Activated CD4-positive, CD25-positive, alpha-beta regulatory T cell (primary cell): ENCODE measurements at places on chromosomes 11 and 22.

GRCh38 chr11:68673991-68674390, 10.4 kb upstream of the GAL start:
- no peak for DNase-seq

DNA sequence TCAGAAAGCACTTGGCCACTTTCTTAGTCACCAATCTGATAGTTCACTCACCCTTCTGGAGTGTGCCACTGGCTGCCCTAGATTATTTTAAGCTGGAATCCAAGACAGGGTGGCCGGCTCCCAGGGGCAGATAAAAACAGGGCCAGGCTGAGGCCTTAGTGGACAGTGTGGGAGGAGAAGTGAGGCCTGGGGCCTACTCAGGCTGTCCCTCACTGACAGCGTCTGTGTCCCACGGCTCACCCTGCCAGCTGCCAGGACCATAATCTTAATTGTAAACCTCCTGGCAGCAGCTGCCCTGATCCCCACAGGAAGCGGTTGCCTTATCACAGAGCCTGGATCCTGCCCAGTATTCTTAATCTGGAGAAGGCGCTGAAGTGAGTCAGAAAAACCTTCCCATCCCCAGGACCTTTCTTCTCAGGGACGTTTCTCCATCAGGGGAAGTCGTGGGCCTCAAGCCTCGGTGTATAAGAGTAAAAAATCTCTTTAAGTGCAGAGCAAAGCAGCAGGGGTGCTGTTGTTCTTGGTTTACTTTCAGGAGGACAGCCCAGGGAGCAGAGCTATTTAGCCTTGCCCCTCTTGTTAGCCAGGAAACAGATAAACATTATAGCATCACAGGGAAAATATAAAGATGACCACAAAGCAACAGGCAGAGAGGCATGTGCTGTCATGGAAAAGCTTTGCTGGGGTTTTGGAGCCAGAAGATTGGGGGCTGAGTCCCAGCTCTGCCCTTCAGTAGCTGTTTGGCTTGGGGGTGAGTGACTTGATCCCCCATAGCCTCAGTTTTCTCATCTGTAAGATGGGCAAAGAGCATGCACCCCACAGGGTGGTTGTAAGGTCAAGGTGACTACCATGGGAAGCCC, 39.6 kb downstream of the TSPAN18 start:
- no peak for DNase-seq

GRCh38 chr11:16843294-16843693, 104.8 kb downstream of the C11orf58 start:
- DNase-seq, result no peak

DNA sequence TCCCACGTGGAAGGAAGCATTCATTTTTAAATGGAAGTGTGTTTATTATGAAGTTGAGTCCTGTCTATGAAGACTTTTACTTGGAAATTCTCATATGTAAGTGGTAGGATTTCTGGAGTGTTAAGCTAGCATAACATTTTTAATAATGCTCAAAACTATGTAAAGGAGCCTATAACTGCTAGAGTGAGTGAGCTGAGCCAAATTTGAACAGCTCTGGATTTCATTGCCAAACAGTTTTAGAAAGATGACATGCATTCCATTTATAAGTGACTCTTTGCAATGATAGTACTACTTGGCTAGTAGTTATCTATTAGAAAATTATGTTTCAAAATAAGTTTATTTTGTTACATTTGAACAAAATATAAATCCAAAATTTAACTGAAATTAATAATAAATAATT, 721.2 kb downstream of the LUZP2 start:
- no peak for DNase-seq

DNA sequence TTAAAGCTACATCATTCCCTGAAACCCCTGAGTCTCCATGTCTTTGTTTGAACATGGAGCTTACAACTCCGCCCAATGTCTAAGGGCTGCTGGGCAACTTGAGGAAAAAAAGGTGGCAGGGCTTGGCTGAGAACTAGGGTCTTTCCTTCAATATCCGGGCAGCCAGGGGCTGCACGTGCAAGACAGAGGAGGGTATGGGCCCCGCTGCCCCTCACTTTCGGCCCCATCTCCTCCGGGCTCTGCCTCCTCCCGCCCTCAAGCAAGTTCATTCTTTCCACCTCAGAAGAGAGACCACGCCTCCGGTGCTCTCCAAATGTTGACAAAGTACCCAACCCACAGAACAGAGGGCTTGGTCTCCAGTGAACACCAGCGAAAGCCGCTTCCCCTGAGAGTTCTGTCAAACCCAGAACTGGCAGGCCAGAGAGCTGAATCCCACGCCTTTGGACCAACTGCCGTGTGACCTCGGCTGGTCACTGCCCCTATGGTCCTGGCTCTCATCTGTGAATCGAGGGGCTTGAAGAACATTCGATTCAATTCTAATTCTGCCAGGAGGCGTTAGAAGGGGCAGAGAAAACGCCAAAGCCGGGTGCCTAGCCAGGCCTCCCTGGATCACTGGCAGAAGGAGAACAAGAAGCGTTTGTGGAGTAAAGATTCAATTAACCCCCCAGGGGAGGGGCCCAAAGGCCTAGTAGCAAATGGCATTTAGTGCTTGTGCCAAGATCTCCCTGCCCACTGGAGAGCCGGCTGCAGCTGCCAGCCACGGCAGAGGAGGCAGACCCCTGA, 7.3 kb downstream of the PDGFB start:
- DNase-seq, result no peak

DNA sequence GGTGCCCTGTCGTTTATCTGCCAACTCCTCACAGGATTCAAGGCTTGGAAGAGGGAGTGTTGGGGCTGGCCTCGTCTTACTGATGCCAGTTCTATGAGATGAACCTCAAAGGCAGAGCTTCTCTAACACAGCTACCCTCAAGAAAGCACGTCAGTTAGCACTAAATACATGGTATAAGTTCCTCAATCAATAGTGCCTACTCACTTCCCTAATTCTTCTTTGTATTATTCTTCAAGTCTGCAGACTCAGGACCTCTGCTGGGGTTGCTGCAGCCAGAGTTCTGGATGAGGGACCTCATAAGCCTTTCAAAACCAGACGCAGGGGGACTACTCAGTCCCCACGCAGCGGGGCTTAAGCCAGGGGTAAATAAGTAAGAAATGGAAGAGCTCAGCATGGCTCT, 118.3 kb downstream of the VPREB1 start:
- no peak for DNase-seq

- no peak for DNase-seq
Observed at GRCh38 chr11:70511345-70511744, 113.0 kb downstream of the CTTN start.

- DNase-seq, result no peak
Observed at GRCh38 chr11:79244241-79244772, 196.5 kb downstream of the TENM4 start.

- no peak for DNase-seq
Observed at GRCh38 chr22:30871391-30872284, 96.9 kb downstream of the MORC2 start.

DNA sequence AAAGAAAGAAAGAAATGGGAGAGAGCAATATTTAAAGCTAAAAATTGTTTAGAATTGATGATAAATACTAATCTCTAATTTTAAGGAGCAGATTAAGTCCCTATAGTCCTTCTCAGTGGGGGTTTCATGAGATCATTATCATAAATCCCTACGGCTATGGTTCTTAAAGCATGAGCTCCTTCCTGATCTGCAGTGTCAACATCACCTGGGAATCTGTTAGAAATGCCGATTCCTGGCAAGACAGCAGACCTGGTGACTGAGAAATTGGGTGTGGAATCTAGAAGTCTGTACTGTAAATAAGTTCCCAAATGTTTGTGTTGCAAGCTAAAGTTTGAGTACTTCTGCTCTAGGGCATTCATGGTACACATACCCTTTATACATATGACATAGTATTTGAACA, 12.6 kb downstream of the HIKESHI start:
- no peak for DNase-seq

GRCh38 chr22:27756212-27756660, 45.3 kb downstream of the MN1 start:
- DNase-seq, result no peak

DNA sequence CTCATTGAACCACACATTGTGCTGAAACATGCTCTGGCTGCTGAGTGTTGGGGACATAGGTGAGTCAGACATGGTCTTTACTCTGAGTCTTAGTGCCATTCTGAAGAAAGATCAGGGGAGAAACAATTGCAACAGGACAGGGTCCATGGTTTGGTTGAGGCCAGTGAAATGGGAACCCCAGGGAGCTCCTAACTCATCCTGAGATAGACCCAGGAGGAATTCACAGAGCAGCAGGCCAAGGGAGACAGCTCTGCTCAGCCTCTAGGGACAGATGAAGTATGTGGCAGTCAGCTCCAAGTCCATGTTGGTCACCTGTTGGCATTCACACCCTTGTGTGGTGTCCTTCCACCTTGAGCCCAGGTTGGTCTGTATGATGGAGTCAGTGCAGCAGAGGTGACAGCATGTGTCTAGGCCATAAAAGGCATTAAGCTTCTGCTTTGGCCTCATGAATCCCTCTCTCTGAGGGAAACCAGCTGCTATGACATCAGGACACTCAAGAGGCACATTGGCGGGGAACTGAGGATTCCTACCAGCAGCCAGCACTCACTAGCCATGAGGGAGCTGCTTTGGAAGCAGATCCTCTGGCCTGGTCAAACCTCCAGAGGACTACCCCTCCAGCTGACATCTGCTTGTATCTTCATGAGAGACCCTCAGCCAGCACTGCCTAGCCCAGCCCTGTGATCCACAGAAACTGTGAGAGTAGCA, 50.3 kb upstream of the MYEOV start:
- DNase-seq, result no peak

DNA sequence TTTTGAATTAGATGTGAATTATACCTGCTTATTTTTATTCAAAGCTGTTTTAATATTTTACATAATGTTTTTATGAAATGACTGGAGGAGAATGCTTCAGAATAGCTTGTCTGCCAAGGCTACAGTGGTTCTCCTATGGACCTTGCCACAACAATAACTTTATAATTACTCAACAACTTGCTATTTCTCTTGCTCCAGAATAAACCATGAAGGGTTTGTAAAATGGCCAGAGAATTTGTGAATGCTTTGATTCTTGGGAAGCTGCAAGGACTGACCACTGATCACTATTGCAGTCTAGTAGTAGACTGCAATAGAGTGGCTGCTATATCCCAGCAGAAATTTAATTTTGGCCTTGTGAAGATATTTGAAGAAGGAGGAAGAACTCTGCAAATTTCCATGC, 199.7 kb downstream of the FAT3 start:
- DNase-seq, result no peak

GRCh38 chr22:17412232-17412631, 43.0 kb downstream of the CECR2 start:
- no peak for DNase-seq

- DNase-seq, result no peak
Observed at GRCh38 chr11:68524681-68525080, 64.1 kb downstream of the PPP6R3 start.

DNA sequence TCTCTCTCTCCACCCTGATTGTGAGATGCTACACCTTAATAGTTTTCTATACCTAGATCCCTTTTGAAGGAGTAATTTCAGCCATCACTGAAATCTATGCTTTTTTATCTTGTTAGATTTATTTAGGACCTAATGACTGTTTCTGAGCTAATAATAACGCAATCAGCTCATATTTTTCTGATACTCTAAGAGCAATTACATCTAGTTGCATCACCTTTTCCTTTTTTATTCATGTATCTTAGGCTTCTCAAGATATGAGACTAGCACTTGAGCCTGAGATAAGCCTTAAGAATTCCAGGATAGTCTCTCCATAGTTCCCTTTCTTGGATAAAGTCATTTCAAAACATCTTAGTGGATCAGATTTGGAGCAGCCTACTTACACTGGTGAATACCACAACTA, 25.1 kb upstream of the CAVIN3 start:
- no peak for DNase-seq

GRCh38 chr11:64429970-64430369, 71.0 kb downstream of the RPS6KA4 start:
- no peak for DNase-seq

DNA sequence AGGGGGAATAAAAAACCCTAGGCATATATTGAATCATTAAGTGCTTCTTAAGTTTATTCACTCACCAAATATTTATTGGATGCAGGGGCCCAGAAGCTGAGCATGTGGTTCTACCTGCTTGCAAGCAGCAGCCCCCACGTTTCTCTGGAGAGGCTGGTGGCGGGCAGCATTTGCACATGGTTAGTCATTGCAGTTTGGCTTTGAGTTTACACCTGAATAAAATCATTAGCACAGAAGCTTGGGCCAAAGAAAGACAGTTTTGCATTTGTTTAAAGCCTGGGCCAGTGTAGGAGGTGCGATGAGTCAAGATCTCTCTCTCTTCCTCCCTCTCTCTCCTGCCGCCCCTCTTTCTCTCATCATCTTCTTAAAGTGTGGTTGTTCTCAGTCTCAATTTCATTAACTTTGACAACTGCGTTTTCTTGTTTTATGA, 72.6 kb downstream of the C22orf31 start:
- DNase-seq, result no peak

DNA sequence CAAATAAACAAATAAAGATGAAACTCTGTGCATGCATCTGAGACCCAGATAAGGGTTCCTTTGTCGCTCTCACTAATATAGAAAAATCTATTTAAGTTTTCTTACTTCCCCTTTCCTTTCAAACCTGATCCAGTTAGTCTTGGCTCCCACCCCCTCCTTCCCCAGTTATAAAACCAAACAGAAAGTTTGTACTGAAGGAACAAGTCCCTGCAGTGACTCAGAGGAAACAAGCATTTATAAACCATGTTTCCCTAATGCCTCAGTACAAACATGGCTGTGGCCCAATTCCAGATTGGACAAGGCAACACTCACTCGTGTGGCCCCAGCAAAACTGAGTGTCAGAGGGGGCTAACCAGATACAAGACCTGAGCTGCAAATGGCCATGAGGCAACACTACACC, 65.5 kb upstream of the ARHGAP20 start:
- no peak for DNase-seq

DNA sequence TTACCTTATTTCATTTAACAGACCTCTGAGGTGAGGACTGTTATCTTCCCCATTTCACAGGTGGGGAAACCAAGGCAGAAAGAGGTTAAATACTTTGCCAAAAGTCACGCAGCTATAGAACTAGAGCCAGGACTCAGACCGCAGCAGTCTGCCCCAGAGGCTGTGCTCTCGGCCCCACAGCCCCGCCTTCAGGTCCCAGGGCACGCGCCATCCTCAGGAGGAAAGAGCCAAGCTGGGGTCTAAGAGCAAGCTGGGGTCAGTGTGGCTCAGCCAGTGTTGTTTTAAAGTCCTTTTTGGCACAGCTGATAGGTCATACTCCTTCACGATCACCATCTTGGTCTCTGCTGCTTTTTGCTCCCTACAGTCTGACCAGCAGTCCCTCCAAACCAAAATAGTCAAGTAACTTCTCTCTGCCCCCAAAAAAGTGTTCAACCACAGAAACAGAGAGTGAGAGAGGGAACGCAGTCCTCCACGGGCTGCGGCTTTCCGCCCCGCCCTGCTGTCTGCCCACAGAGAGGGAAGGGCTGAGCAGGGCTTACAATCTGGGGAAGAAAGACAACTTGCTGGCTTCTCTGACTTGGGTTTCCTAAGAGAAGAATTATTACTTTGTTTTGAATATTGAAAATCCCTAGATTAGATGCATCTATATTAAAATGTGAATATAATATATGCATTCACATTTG, 137.2 kb upstream of the OPCML start:
- no peak for DNase-seq
